ENCODE measurements at places on chromosomes 6 and 20. TPM values are rescaled to one million over a fixed set of nuclear protein-coding genes. Genes with fewer than 3 reads are reported as not detected.

DNA sequence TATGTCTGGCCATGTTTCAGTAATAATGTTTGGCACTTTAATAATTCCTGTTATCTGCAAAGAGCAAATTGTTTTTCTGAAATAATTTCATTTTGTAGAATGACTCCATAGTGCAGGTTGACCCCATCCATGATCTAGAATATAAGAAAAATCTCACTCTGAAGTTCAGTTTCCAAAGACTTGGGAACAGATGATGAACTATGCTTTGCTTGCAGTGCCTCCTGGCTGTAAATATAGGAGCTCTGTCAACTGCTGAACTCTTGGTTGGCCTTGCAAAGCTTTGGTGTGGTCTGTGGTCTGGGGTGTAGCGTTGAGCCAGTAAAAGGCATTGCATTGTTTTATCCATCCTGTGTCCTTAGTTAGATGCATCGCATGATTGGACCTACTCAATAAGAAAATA lies 104.0 kb downstream of the PLCB4 start:
- DNase-seq: no peak

- no peak for DNase-seq
These were observed 8.9 kb downstream of the VSTM2L start for GRCh38 chr20:37911838-37912281.

- no peak for DNase-seq
These were observed 6.9 kb downstream of the RIMS4 start for GRCh38 chr20:44803383-44803941.

GRCh38 chr6:82741996-82742385 lies 323.6 kb downstream of the UBE3D start:
- no peak for DNase-seq

The SPATS1 gene
- total RNA-seq: not detected

The SGK2 gene
- total RNA-seq: 1.4 TPM
